ENCODE measurements at places on chromosomes 6 and 20.

DNA sequence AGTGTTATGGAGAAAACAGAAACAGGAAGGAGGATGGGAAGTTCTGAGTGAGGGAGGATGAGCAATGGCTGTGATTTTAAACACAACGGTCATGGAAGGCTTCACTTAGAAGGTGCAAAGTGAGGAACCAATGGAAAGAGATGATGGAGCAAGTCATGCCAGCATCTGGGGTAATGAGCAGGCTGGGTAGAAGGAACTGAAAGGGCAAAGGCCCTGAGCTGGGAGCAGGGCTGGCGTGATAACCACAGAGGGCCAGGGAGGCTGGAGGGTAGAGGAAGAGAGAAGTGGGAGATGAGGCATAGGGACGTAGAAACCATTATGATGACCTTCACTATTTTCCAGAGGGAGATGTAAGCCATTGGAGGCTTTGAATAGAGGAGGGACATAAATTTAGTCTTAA, 43.6 kb downstream of the NHLRC1 start:
- DNase-seq: no peak

GRCh38 chr6:28218312-28219248, 6.5 kb upstream of the ZSCAN9 start:
- DNase-seq: peak; percentile 59

DNA sequence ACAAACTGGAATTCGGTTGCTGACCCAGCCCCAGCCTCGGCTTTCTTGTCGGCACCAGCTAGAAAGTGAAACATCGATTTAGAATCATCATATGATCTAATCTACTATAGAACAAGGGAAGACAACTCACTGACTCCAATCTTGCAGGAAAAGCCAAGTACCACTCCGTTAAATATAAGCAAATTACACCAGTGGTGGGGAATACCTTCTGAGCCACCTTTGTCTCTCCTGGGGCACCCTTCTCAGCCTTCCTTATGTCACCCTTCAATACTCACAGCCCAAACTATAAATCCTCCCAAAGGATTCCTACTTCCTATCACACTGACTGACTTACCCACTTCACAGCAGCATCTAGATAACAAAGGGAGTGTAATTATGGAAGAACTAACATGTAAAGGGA, 7.5 kb downstream of the RPS10 start:
- DNase-seq: no peak

GRCh38 chr6:168385037-168385759, 55.8 kb upstream of the SMOC2 start:
- DNase-seq: no peak

GRCh38 chr20:50112512-50113419, at the start of gene UBE2V1:
Gene UBE2V1 (minus strand): TSS chr20:50113150. CDS start chr20:50113128, 22 bp downstream.
- peak; percentile 79 for DNase-seq

DNA sequence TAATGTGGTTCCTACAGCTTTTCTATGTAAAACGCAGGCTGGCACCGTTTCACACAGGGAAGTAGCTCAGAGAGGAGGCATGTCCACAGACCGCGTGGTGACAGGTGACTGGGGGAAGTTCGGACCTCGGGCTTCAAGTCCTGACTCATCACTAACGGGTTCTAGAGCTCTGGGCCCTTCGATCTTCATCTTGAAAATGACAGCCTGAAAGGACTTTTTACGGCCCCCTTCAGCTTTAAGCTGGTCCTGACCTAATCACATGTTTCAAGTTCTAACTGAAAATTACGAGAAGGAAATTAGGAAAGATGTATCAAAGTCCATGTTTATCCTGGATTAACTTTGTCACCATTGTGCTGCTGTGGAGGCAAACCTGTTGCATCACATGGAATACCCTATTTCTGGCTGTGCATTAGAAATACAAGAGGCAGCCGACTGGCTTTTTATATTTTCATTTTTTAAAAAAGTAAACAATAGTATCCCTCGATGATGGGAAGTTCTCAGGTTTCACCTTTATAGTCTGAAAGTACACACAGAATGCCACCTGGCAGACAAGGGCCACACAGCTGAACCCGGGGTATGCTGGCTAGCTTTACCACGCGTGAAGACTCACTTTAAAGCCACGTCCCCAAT, 2.0 kb downstream of the MAN1A1 start:
- DNase-seq: no peak

GRCh38 chr6:88565409-88565811, 398.0 kb downstream of the RNGTT start:
- DNase-seq: no peak

DNA sequence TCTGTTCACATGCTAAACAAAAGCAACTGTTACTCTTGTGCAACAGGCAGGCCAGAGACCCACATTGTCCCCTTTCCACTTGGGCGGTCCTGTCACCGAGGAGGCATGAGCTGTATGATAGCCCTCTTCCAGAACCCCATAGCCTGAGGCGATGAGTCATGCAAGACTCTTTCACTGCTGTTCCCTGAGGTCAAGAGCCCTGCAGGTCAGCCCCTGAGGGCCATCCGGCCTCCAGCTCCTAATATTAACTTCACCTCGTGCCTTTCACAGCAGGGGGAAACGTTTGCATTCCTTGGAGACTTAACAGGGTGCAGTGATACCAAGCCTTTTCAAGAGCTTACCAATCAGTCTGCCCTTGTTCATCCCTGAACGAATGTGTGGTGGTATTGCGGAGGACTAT, 253.3 kb upstream of the ECI2 start:
- DNase-seq: no peak

All from mesothelial cell of epicardium (in vitro differentiated cells).